ENCODE measurements at places on chromosomes 16 and 17.

- DNase-seq = no peak
Measured at GRCh38 chr17:58537266-58537665, 22.8 kb upstream of the MTMR4 start.

GRCh38 chr16:71734511-71734910 is 10.0 kb upstream of the PHLPP2 start:
- no peak for DNase-seq

DNA sequence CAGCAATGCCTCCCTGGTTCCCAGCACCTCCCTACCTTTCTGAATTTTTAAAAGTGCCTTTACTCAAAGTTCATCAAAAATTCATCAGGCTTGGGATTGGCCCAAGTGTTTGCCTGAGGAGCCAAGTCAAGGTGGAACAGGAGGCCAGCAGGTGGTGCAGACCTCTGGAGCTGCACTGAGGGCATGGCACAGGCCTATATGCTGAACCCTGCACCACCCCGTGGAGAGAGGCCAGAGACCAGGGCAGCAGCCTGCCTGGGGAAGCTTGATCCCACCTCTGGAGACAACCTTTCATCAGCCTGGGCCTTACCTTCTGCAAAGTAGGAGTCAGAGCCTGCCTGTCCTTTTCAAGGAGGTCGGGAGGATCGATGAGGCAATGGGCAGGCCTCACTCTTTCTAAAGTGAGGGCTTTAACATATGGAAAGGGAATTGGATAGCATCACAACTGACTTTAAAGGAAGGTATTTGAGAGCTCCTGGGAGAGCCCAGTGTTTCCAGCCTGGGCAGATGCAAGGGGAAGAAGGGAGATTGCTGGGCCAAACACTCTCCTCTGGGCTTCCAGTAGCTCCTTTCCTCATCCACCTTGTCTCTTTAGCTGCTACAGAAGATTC is 31.8 kb upstream of the TMEM132E start:
- no peak for DNase-seq

- no peak for DNase-seq
Measured at GRCh38 chr16:78522327-78522726, 422.9 kb downstream of the WWOX start.

GRCh38 chr16:53803451-53803850 is 99.5 kb downstream of the FTO start:
- no peak for DNase-seq

- no peak for DNase-seq
Measured at GRCh38 chr17:67442787-67443624, 65.9 kb downstream of the PITPNC1 start.

GRCh38 chr16:62681819-62682218 is 645.6 kb upstream of the CDH8 start:
- no peak for DNase-seq

- DNase-seq = no peak
Measured at GRCh38 chr17:70405492-70406220, 236.3 kb downstream of the KCNJ2 start.

DNA sequence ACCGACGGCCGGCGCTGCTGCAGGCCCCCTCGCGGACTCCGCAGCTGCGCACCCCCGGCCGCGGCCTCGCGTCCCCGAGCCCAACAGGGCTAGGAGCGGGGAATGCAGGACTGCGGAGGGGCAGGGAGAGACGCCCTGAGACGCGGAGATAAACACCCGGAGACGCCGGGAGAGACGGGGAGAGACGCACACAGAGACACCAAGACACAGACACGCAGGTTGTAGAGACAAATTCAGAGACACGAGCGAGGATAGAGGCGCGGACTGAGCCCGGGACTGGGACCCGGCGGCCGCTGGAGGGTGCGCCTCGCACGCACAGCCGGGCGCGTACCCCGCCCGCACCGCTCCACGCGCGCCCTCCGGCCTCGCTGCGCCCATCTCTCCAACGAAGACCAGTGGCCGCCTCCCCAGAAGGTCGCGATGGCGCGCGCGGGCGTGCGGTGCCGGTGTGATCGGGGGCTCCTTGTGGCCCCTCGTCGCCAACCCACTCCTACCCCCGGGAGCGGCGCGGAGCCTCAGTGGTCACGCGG is 902 bp downstream of the STAC2 start:
- DNase-seq = no peak

- no peak for DNase-seq
Measured at GRCh38 chr16:1145383-1146100, 7.4 kb upstream of the CACNA1H start.

Measured in GF-D8 (cell line).